ENCODE measurements at places on chromosomes 5 and 9.

GRCh38 chr9:70564468-70565335 lies 150.2 kb upstream of the KLF9 start:
- no peak for DNase-seq

DNA sequence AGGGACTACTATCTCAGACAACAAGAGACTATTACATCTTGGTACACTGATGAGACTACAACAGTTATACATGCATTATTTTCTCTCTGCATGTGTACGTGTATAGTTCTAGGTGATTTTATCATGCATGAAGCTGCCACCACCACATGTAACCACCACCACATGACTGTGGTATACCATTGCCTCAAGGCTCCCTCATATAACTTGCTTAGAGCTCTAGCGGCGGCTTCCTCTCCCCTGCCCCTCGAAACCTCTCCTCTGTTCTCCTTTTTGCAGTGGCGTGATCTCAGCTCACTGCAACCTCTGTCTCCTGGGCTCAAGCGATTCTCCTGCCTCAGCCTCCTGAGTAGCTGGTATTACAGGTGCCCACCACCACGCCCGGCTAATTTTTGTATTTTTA lies 162.3 kb downstream of the AOPEP start:
- DNase-seq, result no peak

GRCh38 chr5:36724467-36725332 lies 118.3 kb downstream of the SLC1A3 start:
- DNase-seq, result no peak

GRCh38 chr5:150612905-150613670 lies 27.4 kb upstream of the SYNPO start:
- DNase-seq, result no peak

DNA sequence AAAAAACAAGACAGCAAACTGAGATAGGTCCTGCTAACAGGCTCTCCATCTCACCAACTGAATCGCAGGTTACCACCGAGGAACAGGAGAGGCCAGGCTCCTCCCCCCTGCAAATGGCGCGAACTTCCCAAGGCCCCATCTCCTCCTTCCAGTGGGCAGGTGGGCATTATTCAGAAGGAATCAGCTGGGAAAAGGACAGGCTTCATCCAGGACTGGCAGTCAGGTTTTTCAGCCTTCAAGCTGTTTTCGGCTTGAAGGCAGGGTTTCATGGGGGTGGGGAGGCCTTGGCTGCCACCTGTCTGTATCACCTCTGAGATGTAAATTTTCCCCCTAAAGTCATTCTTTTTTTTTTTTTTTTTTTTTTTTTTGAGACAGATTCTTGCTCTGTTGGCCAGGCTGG lies 79.4 kb downstream of the SFXN1 start:
- DNase-seq, result no peak

GRCh38 chr5:94347130-94347529 lies 271.3 kb downstream of the KIAA0825 start:
- no peak for DNase-seq

DNA sequence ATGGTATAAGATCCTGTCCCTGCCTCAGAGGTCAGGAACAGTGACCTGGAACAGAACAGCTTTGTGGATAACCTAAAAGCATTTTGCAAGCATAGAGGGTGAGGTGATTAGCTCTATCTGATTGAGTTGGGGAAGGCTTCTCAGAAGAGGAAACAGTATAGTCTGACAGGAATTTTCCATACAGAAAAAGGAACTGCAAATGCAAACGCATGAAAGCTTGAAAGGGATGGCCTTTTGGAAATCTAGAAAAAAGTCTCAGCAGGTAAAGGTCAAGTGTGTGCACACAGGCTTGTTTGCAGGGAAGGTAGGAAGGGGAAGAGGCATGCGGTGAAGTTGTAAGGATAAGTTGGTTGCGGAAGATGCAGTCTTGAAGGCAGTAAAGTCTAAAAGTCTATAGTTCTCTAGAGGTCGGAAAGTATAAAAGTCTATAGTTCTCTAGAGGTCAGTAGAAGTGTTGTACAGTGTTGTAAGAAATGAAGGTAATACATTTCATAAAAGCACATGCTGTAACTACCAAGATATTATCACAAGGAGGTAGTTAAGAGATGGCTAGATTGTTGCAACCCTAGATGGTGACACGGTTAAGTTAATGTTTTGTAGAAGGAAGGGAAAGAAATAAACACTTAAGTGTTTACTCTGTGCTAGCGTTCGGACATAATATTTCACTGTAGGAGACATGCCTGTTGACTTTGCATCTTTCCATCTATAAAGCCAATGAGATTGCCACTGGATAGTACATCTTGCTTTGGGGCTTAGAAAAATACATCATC lies 16.7 kb upstream of the HSPB3 start:
- no peak for DNase-seq

GRCh38 chr5:56574778-56575177 lies 240.6 kb upstream of the MAP3K1 start:
- no peak for DNase-seq

DNA sequence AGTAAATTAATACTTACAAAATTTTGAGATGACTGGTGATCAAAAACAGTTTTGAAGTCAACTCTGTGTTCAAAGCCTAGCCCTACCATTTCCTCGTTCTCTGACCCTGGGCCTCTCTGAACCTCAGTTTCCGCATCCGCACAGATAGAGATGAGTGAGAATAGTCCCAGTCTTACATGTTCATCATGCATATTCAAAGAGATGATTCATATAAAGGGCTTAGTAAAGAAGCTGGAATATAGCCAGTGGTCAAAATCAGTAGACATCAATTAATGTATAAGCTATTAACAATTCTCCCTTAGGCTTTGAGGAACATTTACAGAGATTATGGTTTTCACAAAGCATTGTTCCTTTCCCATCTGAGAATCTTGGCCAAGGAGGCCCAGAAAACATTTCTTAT lies 250.6 kb downstream of the SPOCK1 start:
- no peak for DNase-seq

GRCh38 chr5:71596169-71596568 lies 9.0 kb downstream of the MCCC2 start:
- DNase-seq, result no peak
